Stimulated activated CD4-positive, alpha-beta T cell treated with anti-CD3 and anti-CD28 coated beads, Interleukin-1b, Interleukin-23, amount 100 ng/mL, for 1 hour (primary cell): ENCODE measurements at places on chromosomes 5 and 9.

- DNase-seq: no peak
Measured at GRCh38 chr5:40557501-40557900, 122.2 kb upstream of the PTGER4 start.

GRCh38 chr9:36713515-36714490 lies 141.1 kb downstream of the MELK start:
- DNase-seq: no peak

GRCh38 chr9:136947955-136948510 lies 3.0 kb downstream of the C8G start:
- DNase-seq: no peak

- DNase-seq: no peak
Measured at GRCh38 chr5:91938441-91938840, 555.3 kb upstream of the ARRDC3 start.

DNA sequence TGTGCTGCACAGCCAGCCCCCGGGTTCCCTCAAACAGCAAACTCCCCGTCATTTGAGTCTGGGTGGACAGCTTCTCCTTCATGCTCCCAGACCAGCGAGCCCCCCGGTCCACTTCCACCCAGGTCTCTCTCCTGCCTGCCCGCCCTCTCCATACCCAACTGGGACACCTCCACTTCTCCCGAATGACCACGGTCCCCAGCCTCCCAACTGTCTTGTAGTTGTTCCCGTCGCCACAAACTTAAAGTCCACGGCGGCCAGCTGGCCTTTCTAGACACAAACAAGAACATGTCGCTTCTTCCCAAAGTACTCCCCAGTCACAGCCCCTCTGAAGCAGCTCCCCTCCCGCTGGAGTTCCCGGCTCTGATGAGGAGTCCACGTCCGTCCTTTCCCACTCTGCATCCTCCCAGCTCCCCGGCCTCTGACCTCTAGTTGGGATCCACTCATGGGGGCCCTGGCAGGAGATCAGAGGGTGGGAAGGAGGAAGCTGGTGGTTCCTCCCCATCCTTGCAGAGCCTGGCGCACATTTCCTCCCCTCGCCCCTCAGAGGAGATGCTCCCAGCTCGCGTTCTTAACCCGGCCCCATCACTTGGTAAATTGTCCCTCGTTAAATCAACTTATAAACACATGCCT lies 24.1 kb upstream of the PPP1R26 start:
- DNase-seq: no peak

GRCh38 chr9:113584428-113585084 lies 121.0 kb downstream of the RGS3 start:
- DNase-seq: no peak

- no peak for DNase-seq
Measured at GRCh38 chr9:133525677-133526076, 918 bp upstream of the MYMK start.

- DNase-seq: no peak
Measured at GRCh38 chr9:78005231-78006002, 26.2 kb downstream of the GNAQ start.

DNA sequence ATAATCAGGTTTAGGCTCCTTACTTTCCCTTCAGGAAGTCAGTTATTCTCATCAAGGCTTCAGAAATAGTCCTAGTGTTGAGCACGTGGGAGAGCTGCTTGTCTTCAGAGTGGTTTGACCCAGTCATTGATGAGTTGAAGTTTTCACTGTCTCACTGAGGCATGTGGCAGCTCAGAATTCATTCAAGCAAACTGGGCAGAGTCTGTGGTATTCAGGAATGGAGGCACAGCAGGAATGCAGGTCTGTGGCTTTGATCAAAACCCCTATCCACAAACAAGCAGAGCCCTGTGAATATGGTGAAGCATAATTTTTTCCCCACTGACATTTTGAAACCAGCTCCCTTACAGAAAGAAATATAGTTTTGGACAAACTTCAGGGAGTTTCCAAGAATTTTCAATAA lies 207.3 kb downstream of the CD180 start:
- DNase-seq: no peak

DNA sequence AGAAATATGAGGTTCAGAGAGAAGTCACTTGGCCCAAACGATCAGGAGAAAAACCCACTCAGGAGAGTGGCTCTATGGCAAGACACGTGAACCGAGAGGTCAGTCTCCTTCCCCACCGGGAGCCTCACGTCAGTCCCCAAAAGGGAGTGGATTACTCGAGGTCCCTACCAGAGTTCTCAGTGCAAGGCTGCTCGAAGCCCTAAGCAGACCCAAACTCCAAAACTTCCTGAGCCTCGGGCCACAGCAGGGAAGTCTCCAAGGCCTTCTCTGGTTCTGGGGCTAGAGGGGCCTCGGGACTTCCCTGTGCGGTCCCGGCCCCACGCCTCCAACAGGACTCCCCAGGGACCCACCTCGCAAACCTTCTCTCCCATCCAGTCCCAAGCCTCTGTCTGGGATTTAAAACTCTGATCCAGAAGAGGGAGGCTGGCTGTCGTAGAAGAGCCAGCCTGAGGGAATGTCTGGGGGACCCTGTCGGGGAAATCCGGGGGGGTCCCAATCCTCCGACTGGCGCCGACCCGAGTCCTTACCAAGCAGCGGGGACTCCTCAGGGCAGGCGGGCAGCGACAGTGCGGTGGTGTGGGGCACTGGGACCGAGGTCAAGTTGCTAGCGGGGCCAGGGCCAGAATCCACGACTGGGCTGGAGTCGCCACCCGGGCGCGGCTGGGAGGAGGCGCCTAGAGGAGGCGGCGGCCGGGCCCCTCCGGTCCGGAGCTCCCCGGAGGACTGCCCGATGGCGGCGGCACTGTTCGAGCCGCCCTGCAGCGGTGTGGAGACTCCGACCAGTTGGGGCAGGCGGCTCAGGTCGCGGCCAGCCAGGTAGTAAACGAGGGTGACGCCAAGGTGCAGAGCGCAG lies 679 bp downstream of the B4GALT1 start:
- DNase-seq: no peak

DNA sequence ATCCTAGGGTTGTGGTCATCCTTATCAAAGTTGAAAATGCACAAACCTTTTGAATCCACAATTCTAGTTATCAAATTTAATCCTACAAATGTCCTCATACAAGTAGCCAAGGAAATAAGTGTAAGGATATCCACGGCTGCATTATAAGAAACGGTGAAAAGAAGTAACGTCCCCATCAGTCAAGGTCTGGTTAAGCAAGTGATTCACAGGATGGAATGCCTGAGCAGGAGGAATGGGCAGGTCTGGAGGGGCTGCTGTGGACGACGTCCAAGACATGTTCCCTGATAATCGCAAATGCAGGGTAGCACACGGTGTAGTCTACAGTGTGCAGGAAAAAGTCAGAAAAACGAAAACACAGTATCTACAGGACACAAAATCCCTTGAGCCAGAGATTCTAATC lies 118.6 kb downstream of the ADAMTS2 start:
- no peak for DNase-seq

GRCh38 chr9:128201441-128202369 lies 1.5 kb upstream of the DNM1 start:
- no peak for DNase-seq

DNA sequence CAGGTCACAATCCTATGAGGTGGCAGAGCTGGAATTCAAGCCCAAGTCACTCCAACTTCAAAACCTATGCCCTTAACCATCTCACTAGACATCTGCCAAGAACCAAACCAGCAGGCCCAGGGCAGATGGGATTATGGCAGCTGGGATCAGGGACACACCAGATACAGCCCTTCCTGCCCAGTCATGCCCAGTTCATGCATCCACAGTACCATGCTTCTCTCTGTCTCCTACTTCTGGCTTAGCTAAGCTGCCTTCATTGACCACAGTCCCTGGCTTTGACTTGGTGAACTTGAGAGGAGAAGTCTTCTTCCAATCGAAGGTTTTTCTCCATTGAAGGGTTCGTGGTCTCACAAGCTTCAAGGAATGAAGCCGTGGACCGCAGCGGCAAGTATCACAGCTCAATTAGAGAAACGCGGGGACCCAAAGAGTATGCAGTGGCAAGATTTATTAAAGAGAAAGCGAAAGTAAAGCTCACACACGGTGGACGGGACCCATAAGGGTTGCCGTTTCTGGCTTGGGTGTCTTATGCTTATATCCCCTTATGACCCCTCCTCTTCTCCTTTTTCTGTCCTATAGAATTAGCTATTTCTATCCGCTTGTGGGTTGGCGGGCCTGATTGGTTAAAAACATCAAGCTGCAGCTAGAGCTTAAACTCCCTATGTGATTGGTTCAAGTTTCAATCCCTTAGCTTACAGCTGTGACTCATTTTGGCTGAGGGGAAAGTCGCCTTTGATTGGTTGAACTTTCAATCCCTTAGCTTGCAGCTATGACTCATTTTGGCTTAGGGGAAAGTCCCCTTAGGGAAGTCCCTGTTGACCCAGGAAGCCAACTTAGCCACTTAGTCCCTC lies 101.2 kb downstream of the TRIM36 start:
- no peak for DNase-seq

DNA sequence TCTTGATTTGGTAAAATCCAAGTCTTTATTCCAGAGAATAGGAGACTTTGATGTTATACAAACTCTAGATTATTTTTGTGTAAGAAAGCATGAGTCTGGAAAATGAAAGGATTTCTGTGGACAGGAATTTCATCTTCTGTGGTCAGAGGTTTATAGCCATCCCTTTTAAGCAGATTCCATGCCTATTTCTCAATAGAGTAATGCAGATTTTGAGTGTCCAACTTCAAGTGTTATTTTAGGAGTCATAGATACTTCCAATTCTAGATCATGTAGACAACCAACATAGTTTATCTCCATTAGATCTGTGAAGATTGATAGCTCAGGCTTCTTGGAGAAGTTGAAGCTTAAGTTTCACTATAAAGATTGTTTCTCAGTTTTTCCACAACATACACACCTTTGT lies 379.7 kb downstream of the PSAT1 start:
- no peak for DNase-seq

DNA sequence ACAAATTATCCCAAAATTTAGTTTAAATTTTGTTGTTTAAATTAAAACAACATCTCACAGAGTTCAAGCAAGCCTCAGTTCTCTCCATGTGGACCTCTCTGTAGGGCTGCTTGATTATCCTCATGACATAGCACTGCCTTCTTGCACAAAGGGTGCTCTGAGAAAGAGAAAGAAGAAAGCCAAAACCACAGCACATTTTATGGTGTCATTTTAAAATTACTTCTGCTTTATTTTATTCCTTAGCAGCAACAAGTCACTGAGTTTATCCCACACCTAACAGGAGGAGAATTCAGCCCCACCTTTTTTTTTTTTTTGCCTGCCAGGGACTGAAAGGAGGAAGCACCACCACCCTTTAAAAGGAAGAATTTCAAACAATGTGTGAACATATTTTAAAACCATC lies 12.8 kb upstream of the KCNV2 start:
- DNase-seq: no peak

DNA sequence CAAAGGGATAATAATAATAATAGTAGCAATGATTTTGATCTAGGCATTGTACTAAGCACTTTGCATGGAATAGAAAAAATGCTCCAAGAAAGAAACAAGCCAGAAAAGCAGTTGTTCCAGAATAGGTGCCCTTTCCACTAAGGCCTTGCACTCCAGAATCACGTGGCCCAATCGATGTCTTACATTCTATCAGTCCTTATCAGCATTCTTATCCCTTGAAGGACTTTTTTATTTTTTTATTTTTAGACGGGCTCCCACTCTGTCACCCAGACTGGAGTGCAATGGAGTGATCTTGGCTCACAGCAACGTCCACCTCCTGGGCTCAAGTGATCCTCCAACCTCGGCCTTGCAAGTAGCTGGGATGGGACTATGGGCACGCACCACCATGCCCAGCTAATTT lies 36.5 kb downstream of the PDZD2 start:
- no peak for DNase-seq

GRCh38 chr5:137636830-137637714 lies 98.8 kb downstream of the KLHL3 start:
- DNase-seq: no peak

- no peak for DNase-seq
Measured at GRCh38 chr9:97907632-97908031, 14.7 kb downstream of the TRMO start.

GRCh38 chr5:141484310-141484640 lies 555 bp upstream of the PCDHGC4 start:
- DNase-seq: no peak

GRCh38 chr9:34746526-34746925 lies 36.6 kb upstream of the CCL21 start:
- no peak for DNase-seq

GRCh38 chr5:78647351-78647818 lies 1.2 kb downstream of the LHFPL2 start:
- DNase-seq: no peak

DNA sequence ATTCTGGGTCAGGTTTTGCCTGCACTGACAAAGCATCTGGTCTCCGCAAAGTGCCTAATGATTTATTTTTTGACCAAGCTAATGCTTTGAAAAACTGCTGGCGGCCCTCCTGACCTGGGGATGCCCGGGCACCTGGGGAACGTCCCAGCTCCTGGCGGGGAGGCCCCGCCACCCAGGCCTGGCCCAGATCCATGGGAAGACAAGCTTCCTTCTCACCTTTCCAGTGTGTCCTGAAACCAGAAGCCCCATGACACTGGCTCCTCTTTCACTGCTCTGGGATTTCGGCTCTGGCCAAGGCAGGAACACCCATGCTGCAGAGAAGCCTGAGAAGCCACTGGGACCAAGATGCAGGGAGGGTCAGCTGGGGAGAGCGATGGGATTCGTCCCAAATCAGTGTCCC lies 144.1 kb downstream of the SEC61B start:
- DNase-seq: no peak

GRCh38 chr5:35799753-35800152 lies 56.9 kb upstream of the IL7R start:
- no peak for DNase-seq

GRCh38 chr5:105885266-105885665 lies 1785.5 kb downstream of the EFNA5 start:
- DNase-seq: no peak

DNA sequence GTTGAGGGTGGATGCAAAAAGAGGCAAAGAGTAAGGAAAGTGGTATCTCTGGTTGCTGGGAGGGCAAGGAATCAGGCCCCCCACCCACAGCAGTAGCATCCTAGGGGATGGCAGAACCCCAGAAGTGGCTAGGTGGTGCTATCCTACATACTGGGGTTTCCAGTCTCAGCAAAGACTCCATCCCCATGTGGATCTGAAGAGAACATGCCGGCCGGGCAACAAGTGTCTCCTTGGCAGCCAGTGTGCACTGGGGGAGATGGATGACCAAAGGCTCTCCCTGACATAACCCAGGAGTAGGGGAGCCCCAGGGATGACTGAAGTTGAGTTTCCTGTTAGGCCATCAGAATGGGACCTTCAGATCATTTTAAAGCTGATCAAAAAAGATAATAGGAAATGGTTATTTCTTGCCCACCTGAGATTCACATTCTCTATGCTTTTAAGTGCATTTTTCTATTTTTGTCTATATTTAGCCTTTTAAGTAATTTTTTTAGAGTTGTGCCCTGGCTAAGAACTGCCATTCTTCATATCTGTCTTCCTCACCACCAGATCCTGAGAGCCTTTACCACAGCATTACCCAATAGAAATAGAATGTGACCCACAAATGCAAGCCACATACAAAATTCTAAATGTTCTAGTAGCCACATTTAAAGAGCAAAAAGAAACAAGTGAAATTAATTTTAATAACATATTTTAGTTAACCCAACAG lies 78.7 kb upstream of the SMIM23 start:
- no peak for DNase-seq
